NCI-H526 treated with DMSO at 0.1 percent for 48 hours (cell line): ENCODE measurements at places on chromosomes 4 and X.

DNA sequence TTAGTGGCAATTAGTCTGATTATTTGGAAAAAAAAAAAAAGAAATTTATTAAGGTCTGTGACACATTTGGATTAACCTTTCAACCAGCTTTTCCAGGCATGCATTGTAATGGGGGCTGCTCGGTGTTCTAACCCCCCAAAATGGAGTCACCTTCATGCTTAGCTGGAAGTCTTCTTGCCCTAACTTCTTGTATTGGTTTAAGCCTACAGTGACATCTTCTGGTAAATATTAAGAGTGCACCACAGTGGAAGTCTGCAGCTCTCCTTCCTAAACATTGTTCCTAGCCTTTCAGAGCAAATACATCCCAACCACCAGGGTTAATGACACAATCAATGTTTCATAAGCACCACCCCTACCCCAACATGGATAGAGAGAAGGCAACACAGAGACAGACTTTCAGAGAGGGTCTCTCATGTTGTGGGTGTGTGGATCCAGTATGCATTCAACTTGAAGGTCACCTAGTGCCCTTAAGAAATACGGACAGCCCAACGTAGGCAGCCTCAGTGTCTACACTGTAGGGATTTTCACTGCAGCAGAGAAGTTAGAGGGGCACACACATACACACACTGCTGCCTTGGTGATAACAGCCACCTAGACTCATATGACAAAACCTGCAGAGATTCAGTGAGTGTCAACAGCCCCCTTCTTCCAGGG, 142.9 kb upstream of the MBNL3 start:
- peak; percentile 6 for DNase-seq

DNA sequence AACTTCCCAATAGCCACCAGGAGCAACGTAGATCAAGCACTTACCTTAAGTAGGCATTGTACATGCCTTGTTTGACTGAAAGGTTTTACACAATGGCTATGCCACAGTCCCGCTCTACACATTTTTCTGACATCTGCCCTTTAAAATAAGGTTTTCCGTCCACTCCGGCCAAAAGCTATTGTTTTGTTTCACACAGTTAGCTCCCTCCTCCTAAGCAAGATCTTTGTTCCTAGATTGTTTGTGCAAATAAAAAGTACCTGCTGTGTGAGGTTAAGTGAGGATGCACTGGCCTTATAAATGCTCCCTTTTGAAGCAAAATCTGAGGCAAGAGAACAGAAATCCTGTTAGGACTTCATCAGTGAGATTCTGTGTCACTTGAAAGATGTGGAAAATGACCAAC, 11.8 kb downstream of the SCD5 start:
- no peak for DNase-seq

- no peak for DNase-seq
These were observed 687 bp downstream of the CDK16 start for GRCh38 chrX:47218920-47219815.

- DNase-seq: no peak
These were observed 29.6 kb downstream of the LEF1 start for GRCh38 chr4:108139089-108139488.

DNA sequence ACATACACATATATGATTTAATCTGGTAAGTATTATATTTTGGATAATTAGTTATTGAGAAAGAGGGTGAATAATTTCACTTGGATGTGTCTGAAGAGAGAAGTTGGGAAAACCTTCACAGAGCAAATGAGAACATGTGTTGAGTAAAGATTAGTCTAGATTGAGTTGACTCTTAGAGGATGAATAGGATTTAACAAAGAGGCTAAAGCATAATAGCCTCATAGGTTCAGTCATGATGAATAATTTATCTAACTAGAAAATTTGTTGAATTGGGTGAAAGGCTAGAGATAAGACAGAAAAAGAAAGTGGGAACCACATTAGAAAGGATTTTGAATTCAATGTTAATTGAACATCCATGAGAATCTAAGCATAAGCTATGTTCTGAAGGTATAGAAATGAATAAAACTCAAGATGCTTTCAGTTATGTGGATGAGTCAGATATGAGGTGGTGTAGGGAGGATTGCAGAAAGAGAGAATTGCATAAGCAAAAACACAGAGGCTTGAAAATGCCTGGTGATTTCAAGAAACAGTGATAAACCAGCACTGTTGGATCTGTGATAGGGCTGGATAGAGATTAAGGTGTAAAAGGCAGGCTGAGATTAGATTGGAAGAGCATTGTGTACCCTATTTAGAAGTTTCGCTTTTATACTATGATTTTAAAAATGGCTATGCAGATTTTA, 207.6 kb upstream of the NR3C2 start:
- DNase-seq: no peak

GRCh38 chrX:136954930-136955329, 74.4 kb upstream of the RBMX start:
- DNase-seq: no peak

- DNase-seq: no peak
These were observed 320.0 kb downstream of the ADGRL3 start for GRCh38 chr4:61520166-61520565.

GRCh38 chr4:1200425-1201035, 28.1 kb upstream of the SPON2 start:
- DNase-seq: no peak

DNA sequence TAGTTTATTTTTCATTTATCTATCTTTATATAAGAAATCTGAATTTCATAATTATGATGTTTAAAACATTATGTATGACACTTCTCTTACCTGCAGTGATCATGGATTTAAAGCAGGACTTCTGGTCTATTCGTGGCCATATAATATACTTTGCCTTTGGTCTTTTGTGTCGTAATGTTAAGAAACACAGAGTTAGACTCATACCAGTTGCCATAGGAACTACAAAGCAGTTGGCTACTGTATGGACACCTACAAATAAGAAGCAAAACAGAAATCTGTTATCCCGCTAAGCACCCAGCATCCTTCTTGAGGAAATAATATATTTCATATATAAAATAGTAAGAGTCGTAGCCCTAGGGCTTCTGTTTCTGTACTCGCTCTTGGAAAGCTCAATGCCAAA, 4.3 kb downstream of the SEPSECS start:
- no peak for DNase-seq

GRCh38 chr4:99617374-99617773, 40.3 kb downstream of the C4orf54 start:
- DNase-seq: no peak

DNA sequence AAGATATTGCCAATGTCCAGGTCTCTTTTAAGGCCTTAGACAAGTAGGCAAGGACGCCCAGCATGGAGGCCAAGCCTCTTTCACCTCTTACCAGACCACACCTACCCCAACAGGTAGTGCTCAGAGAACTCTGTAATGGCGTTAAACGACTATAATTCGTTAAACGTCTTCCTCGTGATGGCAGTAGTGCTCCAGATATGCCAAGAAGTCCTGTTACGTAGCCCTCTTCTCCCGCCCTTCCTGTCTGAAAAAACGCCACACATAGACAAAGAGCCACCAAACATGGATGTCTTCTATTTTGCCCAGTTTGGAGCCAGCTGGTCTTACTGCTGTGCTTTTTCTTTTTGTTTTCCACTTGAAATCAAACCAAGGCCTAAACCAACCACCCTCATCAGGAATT, 190.7 kb downstream of the OR13H1 start:
- DNase-seq: no peak

DNA sequence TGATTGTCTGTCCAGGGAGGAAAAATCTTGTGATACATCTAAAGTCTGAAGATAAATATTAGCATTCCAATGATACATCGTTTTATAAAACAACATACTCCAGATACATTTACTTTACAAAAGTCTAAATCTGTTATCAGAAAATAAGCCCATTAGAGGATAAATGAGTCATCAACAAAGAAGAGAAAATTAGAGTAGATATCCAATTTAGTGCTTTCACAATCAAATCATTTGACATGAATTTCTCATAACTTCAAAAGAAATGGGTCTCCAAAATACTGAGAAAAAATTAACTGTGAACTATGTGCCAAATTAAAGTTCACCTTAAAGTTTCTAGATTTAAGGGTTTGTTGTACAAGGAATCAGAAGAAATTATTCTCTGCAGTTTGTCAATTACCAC, 213.8 kb downstream of the ANK2 start:
- no peak for DNase-seq

- peak; percentile 4 for DNase-seq
These were observed 26.0 kb downstream of the CAPN6 start for GRCh38 chrX:111244235-111244750.

DNA sequence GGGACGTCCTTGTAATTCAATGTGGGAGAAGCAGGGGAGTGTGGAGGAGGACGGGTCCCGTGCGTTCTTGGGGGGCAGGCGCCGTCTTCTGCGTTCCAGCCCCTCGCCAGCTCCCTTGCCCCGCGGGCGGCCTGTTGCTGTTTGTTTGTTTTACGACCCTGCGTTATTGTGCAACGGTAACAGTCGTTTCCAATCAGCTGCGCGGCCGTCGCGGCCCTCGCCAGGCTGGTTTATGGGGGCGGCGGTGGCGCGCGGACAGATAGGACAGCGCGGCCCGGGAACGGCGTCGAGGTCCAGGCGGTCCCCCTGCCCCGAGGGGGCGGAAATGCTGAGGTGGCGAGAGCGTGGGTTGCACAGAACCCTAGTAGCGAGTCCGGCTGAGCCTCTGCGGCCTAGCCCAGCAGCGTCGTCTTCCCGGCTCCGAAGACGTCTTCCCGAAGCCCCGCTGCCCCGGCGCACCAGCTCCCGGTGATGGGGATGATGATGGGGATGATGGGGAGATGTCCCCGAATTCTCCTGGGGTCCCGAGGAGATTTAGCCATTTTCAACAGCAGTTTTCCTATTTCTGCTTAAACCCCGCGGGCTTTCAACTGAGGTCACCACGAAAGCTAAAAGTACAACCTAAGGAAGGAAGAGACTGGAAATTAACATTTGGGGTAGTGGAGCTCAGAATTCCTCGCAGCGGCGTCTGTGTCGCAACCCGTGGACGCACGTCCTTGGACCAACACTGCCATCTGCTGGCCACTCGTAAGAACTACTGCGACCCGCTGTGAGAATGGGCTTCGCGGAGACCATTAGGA, 4.8 kb downstream of the PDGFRA start:
- peak; percentile 67 for DNase-seq

- DNase-seq: no peak
These were observed 55.0 kb upstream of the TADA2B start for GRCh38 chr4:6988016-6988715.

GRCh38 chr4:156870131-156870530, 101.5 kb downstream of the PDGFC start:
- DNase-seq: no peak

- no peak for DNase-seq
These were observed 467.6 kb upstream of the CNKSR2 start for GRCh38 chrX:20906571-20906970.

DNA sequence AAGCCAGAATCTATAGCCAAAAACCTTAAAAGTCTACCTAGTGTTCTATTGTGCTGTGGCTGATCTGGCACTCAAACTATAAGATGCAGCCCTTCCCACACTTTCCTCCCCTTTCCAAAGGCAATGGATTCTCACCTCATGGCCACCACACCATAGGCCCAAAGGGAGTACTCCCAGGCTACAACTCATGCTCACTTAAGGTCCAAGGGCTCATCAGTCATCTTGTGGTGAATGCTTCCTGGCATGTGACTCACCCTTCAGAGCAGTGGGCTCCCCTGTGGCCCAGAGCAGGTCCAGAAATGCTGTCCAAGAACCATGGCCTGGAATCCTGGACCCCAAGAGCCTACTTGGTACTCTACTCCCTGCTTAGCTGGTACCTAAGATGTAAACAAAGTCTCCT, 181.0 kb downstream of the CHRDL1 start:
- no peak for DNase-seq

DNA sequence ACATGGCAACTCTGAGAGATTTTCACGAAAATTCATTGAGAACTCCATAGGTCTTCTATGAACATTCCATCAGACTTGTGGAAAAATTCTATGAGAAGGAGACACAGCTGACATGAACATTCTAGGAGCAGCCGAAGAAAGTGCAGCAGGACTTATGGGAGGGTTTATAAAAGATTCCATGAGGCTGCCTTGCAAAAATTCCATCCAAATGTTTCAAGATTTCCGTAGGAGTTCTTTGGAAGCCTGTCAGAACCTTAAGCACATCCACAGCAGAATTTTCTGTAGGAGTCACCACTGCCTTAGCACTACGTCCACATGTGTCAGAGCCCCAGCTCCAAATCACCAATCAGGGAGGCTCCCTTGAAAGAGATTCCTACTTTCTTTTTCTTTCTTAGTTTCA, 67.0 kb upstream of the MSX1 start:
- no peak for DNase-seq

GRCh38 chr4:68249434-68249833, 3.9 kb upstream of the TMPRSS11B start:
- no peak for DNase-seq

DNA sequence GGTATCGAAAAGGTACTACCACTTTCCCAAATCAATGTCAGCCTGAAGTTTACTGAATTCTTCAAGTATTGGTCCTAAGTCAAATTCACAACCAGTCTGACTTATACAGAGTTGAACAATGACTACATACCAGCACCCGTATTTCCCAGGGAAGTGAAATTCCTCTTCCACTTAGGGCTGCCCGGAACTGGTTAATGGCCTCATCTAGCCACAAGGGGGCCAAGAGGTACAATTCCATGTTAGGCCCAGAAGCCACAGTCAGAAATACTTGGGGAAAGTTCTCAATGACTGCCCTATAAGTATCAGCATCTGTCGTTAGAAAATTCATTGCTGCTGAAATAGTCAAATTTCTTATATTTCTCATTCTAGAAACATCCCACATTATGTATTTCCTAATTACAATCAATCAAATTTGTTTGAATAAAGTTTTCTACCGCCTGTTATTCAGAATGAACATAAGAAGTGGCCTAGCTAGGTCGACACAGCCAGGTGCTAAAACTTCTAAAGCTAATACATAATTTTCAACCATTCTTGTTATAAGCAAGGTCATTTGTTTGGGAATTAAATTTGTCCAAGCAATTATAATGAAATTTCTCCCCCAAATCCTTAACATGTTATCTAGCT, 5.6 kb upstream of the PCDH7 start:
- DNase-seq: peak; percentile 21

DNA sequence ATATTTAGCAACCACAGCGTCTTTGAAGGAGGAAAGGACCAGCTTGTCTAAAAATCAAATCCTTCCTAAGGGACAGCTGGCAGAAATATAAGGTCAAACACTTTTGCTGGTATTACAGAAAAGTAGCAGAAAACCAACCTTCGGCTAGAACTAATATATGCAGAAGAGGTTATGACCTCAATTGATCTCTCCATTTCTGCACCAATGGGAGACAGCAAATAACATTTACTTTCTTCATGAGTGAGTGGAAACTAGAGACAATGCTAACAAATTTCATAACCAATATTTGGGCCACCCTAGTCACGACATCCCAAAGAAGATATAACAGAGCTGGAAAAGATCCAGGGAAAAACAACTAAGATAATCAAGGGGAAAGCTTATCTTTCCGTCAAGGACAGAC, 247.0 kb upstream of the FTHL17 start:
- no peak for DNase-seq

DNA sequence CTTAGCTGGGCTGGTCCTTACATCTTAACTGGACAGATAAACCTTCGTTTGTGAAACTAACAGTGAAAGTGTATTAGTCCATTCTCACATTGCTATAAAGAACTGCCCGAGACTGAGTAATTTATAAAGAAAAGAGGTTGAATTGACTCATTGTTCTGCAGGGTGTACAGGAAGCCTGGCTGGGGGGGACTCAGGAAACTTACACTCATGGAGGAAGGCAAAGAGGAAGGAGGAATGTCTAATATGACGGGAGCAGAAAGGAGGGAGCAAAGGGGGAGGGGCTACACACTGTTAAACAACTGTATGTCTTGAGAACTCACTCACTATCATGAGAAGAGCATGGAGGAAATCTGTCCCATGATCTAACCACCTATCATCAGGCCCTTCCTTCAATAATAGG, 1566.5 kb upstream of the PCDH7 start:
- DNase-seq: no peak
